ENCODE measurements at places on chromosomes 11 and 22.

GRCh38 chr11:92129811-92130210 is 94.8 kb upstream of the FAT3 start:
- H3K36me3 ChIP-seq: no peaks in the 10 kb centered on the region
- DNase-seq: no peak
- no peak overlapping the region for H3K27ac ChIP-seq
- H3K4me3 ChIP-seq: no peak overlapping the region
- H3K4me1 ChIP-seq: no peaks in the 10 kb centered on the region
- H3K27me3 ChIP-seq: no peaks in the 10 kb centered on the region

- no peak overlapping the region for H3K4me3 ChIP-seq
- H3K27me3 ChIP-seq: peaks cover 10% of the 10 kb centered on the region
- H3K36me3 ChIP-seq: no peaks in the 10 kb centered on the region
- no peak overlapping the region for H3K27ac ChIP-seq
- peaks cover 7% of the 10 kb centered on the region for H3K4me1 ChIP-seq
- no peak for DNase-seq
Observed at GRCh38 chr11:61004761-61005181, 33.3 kb downstream of the CD6 start.

GRCh38 chr22:45331486-45331885 is 21.8 kb downstream of the FAM118A start:
- H3K27ac ChIP-seq: no peak overlapping the region
- H3K36me3 ChIP-seq: peaks cover 44% of the 10 kb centered on the region
- H3K4me3 ChIP-seq: no peak overlapping the region

DNA sequence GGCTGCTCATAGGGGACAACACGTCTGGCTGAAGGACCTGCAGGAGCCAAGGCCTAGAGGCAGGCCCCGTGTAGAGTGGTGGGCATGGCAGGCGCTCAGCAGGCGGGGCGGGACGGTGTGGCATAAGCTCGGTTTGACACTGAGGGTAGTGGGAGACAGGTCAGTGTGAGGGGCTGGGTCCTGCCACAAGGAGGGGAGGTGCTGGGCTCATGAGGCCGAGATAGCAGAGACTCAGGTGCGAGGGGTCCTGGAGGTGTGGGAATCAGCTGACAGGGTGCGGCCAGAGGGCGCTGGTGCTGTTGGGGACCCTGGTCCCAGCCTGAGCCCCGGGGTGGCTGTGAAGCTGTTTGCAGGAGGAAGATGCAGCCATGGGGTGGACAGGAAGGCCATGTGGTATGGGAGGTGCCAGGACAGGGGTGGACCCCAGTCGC is 6.7 kb downstream of the SLC22A12 start:
- no peak for DNase-seq
- no peaks in the 10 kb centered on the region for H3K36me3 ChIP-seq
- no peaks in the 10 kb centered on the region for H3K4me1 ChIP-seq
- no peak overlapping the region for H3K27ac ChIP-seq

DNA sequence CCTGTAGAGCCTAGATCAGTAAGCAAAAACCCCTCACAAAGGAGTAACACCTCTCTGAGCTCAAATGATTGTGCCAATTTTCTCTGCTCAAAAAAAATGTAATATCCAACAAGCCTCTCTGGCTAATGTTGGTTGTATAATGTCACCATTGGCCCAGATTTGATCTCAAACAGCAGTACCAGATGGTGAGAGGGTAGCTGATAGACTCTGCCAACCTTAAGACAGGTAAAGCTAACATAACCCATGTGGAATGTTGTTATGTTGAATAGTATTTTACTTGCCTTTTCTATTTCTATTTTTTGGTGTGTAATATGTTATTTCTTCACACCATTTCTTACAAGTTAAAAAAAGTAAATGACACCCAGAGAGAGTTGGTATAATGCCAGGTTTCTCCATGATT is 166.7 kb upstream of the GUCY1A2 start:
- no peaks in the 10 kb centered on the region for H3K36me3 ChIP-seq
- no peak overlapping the region for H3K27ac ChIP-seq
- no peaks in the 10 kb centered on the region for H3K4me1 ChIP-seq
- DNase-seq: no peak

DNA sequence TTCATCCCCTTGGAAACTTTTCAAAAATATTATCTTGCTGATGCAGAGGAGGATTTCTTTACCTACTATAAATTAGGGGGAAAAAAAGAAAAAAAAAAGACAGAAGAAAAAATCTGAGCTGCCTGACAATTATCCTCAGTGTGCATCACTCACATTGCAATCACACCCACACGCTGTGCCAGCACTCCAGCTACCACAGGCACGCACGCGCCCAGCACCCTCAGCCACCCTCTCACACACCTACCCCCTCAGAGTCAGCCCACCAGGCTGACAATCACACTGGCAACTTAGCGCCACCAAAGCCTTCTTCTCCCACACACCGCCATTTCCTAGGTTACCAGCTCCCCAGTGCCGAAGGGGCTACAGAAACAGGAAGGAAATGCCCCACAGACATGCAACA is 236.1 kb downstream of the KCNA4 start:
- no peaks in the 10 kb centered on the region for H3K4me1 ChIP-seq
- no peak overlapping the region for H3K4me3 ChIP-seq
- no peaks in the 10 kb centered on the region for H3K27me3 ChIP-seq
- DNase-seq: no peak
- no peaks in the 10 kb centered on the region for H3K36me3 ChIP-seq

GRCh38 chr11:116244439-116244838 is 528.3 kb downstream of the BUD13 start:
- no peak for DNase-seq
- no peak overlapping the region for H3K4me3 ChIP-seq
- no peak overlapping the region for H3K27ac ChIP-seq
- H3K4me1 ChIP-seq: no peaks in the 10 kb centered on the region
